ENCODE measurements at places on chromosomes 5 and 9.

DNA sequence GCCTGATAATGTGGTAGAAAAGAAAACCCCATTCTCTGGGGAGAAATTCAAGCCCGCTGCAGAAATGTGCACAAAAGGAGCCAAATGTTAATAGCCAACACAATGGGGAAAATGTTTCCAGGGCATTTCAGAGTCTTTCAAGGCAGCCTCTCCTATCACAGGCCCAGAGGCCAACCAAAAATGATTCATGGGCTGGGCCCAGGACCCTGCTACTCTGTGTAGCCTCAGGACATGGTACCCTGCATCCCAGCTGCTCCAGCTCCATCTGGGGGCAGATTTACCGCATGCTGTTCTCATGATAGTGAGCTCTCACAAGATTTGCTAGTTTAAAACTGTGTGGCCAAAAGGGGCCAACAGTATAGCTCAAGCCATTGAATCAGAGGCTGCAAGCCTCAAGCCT, 41.1 kb downstream of the RAPGEF6 start:
- no peak for DNase-seq

- DNase-seq, result no peak
Measured at GRCh38 chr5:162786234-162786633, 651.2 kb upstream of the CCNG1 start.

GRCh38 chr5:42858687-42859086, 47.0 kb upstream of the SELENOP start:
- DNase-seq, result no peak

- no peak for DNase-seq
Measured at GRCh38 chr9:6068983-6069382, 53.6 kb upstream of the RANBP6 start.

DNA sequence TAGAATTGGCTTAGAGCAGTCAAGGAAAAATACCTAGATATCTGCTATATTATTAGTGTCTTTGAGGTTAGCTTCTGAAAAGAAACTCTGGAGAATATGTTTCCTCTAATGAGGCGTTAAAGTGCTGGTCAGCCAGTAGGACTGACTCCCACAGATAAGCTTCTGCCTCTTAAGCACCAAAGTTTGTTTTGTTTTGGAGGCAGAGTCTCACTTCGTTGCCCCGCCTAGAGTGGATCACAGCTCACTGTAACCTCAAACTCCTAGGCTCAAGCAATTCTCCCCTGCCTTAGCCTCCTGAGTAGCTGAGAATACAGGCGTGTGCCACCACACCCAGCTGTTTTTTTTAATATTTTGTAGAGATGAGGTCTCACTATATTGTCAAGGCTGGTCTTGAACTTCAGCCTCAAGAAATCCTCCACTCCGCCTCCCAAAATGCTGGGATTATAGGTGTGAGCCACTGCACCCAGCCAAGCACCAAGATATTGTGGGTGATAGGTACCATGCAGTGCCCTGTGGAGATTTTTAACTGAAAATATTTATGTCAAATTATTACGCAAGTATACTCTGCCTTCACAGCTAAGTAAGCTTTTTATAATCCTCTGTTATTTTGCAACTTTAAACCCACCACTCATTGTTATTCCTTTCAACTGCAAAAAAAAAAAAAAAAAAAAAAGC, 24.7 kb upstream of the TMEM171 start:
- DNase-seq, result no peak

DNA sequence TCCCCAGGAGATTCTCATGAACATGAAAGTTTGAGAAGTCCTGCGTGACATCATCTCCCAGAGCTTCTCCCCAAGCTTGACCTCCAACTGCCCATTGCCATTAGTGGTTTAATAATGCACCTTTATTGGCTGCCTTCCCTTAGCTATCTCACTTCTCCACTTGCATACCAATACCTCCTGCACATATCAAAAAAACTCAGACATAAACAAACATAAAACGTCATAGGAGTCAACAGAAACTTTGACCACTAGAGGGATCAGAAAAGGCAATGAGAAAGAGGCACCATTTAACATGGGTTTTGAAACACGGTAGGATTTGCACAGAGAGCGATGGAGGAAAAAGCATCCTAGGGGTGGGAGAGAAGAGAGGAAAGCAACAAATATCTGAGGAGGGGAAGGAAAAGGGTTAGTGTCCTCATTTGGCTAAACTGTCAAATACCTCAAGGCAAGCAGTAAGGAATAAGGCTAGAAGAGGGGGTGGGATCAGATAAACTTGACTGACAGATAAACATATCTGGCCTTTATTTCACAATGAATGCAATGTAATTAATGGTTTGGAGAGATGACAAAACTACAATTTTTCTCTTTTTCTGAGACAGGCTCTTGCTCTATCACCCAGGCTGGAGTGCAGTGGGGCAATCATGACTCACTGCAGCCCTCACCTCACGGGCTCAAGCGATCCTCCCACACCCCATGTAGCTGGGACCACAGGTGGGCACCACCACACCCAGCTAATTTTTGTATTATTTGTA, 27.0 kb downstream of the GNAQ start:
- DNase-seq, result peak; percentile 31

DNA sequence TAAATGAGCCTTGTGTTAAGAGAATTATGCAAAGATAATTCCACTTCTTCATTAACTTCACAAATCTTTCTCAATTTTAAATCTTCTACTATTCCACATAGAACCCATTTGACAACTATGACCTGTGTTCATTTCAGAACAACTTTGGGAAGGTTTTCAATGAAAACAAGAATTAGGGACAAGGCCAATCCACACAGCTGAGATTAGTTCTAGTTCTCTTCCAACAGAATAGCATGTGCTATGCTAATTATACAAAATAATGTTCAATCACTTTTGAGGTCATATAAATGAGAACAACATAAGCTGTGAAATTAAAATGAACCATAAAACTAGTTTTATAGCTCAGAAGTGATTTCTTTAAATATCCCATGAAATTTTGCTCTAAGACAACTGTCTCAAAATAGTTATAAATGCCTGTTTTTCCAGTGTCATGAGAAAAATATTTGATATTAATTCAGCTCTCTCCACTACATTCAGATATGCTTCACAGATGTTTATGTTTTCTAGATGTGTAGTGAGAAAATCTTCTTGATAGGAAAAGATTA, 7.2 kb upstream of the LHFPL2 start:
- no peak for DNase-seq

GRCh38 chr5:53900677-53901076, 340.2 kb downstream of the NDUFS4 start:
- DNase-seq, result no peak

DNA sequence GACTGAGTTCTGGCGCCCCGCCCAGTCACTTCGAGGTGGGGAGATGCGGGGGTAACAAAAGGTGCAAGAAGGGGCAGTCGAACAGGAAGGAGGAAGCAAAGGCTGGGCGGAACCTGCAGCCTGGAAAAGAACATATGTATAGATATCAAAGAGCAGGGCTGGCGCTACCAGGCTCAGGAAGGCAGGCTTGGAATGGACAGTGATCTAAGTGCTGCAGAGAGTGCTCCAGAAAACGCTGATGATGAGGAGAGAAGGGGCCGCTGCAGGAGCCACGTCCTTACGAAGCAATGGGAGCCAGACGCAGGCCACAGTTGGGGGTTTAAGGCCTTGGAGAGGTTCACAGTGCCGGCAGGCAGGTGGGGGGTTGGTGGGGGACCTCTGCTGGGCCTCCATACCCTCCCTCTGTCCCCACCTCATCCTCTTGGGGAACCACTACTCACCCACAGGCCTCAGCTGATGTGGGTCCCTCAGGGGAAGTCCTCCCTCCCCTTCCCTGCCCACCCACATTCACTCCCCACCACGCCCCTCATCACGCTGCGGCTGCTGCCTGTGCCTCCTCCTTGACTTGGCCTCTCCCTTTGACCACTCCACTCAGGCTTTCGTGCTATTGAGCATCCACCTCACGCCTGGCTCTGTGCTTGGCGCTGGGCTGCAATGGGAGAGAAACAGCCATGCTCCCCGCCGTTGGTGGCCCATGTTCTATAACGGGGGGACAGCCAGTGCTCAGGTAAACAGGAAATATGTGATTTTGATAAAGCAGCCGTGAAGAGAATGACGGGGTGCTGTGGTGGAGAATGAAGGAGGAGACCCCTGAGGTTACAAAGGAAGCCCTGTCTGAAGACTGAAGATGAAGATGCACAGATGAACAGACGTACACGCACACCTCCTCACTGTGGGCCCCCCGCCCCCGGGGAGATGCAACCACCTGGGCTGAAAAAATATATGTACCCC, 40.5 kb upstream of the RPL26L1 start:
- DNase-seq, result no peak

- DNase-seq, result peak; percentile 86
Measured at GRCh38 chr5:134439210-134439654, 27.6 kb upstream of the CDKN2AIPNL start.

DNA sequence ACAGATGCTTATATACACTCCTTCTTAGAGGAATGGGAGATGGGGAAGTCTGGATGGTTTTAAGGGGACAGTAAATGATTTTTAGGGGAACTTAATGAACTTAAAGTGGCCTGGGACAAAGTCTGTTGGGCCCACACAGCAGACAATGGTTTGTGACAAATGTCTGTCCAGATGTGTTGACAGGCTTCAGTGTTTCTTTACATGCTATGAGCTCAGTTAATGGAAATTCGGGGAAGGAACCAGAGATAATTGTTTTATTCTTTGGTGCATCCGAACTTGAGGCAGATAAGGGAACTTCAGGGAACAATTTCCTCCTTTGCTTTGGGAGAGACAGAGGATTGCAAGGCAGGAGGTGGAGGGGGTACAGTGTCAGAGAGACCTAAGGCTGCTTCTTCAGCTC, 52.3 kb downstream of the NFIB start:
- no peak for DNase-seq

GRCh38 chr5:153613144-153613543, 122.7 kb downstream of the GRIA1 start:
- no peak for DNase-seq

DNA sequence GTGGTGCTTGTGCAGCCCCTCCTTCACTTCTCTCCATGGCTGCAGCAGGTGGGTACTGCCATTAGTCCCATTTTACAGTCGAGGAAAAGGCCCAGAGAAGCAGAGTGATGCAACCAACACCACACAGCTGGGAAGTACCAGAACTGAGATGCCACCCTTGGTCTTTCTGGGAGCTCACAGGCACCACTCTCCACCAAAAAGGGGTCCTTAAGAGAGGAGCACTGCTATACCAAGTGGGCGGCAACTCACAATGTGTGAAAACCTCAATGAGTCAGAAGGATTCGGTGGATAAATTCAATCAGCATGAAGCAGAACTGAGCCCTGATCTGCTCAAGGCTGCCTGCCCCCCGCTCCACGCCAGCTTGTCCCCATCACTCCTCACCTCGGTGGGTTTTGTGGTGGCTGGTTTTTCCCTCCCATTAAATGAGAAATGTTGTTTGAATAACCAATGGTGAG, 213.7 kb downstream of the FSTL4 start:
- DNase-seq, result no peak

DNA sequence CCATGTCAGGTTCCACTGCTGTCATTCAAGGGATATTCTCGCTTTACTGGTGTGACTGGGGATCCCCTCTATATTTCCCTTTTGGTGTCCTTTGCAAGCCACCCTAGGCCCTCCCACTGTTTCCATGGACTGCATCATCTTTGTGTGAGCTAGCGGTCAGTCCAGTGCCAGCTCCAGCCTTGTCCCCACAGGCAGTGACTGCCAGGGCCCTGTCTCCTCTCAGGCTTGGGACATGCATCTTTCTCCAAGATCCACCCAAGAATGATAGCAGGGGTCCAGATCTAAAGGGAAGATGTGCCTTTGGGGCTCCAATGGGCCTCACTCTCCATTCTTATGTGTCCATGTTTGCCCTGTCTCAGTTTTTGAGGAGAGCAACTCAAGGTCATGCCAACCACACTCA, 37.8 kb upstream of the NXNL2 start:
- DNase-seq, result no peak

- no peak for DNase-seq
Measured at GRCh38 chr5:27316271-27316650, 277.9 kb upstream of the CDH9 start.

DNA sequence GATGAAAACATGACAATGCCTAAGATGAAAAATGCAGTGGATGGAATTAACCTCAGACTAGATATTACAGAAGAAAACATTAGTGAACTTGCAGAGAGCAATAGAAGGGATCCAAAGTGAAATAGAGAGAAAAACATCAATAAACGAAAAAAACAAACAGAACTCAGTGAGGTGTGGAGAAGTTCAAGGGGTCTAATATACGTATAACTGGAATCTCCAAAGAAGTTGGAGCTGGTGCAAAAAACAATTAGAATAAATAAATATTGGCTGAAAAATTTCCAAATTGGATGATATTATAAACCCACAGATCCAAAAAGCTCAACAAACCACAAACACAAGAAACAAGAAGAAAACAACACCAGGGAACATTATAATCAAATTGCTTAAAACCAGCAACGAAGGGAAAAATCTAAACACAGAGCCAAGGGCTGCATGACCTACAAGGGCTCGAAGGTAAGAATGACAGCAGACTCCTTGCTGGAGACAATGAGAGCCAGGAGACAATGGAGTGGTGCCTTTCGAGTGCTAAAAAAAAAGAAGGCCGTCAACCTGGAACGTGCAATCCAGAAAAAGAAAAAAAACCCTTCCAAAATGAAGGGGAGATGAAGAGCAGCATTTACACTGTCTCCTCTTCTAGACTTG, 11.8 kb downstream of the FAM163B start:
- no peak for DNase-seq

DNA sequence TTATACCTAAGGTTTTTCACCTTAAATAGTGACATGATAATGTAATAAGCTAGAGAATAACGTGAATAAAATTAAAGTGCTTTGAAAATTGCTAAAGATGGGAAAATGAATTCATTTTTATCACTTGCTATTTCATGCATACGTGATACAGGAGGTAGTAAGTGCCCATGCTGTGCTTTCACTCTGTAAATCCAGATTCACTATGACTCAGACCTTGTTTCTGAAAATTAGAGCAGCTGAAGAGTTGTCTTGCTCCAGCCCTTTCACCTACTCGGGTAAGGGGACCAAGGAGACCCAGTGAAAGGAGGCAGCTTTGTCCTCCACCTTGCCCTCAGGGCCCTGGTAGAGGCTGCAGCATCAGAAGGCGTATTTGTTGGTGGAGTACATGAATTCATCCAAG, 87.9 kb downstream of the ANKH start:
- no peak for DNase-seq

DNA sequence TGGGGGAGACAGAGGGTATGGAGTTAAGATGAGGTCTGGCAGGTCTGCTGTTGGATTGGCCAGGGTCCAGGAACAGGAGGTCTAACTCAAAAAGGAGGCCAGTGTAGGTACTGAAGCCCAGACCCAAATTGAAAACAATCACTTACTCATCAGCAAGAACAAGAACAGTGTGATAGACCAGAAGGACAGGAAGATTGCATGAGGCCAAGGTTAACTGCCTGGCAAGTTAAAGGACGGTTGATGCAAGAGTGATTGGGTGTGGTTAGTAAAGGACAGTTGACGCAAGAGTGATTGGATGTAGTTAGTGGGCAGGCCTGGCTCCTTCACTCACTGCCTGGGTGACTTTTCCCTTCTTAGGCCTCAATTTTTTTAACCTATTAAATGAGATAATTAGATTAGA, 132.6 kb downstream of the PDZD2 start:
- DNase-seq, result no peak

GRCh38 chr9:83538172-83538889, at the start of gene FRMD3:
TSS of gene FRMD3 (minus strand) at chr9:83538401. CDS start at chr9:83538231, 170 bp downstream.
- peak; percentile 86 for DNase-seq

Measured in Calu3 (cell line).